Right lobe of liver (tissue), 6 donors: ENCODE measurements at places on chromosomes 12 and 14. TPM values are rescaled to one million over a fixed set of nuclear protein-coding genes. Genes with fewer than 3 reads are reported as not detected.

The LRRIQ1 gene
- total RNA-seq: 0.23 TPM

The GPR135 gene
- total RNA-seq: 2.5 TPM

DNA sequence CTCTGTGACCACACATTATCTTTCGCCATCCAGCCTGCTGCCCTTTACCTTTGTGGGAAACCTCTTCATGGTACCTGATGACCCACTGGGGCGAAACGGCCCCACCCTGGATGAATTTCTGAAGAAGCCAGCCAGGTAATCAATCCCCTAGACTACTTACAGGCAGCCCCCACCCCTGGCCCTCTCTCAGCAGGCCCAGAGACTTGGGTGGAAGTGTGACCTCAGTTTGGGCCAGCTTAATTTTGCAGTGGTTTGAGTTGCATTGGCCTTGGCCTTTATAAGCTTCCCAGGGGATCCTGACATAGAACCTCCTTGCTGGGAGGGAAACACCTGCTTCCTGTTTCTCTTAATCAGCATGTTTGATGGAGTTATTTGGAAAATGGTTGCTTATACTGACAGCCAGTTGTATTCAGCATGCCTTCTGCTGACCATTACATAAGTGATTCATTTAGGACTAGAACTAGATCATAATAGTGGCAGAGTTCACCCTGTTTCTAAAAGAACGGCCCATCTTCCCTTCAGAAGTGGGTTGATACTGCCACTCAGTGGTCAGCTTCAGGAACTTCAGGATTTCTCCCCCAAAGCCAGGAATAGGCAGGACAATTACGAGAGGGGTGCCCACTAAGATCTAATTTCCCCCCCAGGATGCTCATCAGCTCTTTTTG lies 6.1 kb downstream of the SDR39U1 start:
- peaks cover 12% of the 10 kb centered on the region for H3K4me1 ChIP-seq
- no peak for DNase-seq

- no peak overlapping the region for H3K4me3 ChIP-seq
- no peaks in the 10 kb centered on the region for H3K27me3 ChIP-seq
- DNase-seq: no peak
- H3K36me3 ChIP-seq: no peaks in the 10 kb centered on the region
- no peak overlapping the region for H3K27ac ChIP-seq
- H3K4me1 ChIP-seq: no peaks in the 10 kb centered on the region
Observed at GRCh38 chr14:50688875-50689274, 20.8 kb upstream of the SAV1 start.

DNA sequence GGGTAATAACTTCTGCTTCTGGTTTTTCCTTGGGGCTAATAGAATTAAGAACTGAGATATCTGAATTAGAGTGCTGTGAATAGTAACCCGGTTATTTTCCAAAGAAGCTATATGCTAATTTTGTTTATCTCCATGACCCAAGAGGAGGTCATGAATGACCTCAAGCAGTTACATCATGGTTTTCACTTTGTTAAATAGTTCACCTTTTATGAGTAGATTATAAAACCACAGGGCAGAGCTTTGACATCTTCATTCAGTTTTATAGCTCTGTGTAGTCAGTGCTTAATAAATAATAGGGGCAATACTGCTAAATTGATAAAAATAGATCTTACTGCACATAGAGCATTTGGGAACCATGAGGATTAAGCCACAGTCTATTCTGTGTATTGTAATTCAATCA lies 462.2 kb downstream of the LRIG3 start:
- no peaks in the 10 kb centered on the region for H3K36me3 ChIP-seq
- H3K4me3 ChIP-seq: no peak overlapping the region
- H3K27ac ChIP-seq: no peak overlapping the region
- no peak for DNase-seq
- no peaks in the 10 kb centered on the region for H3K27me3 ChIP-seq

DNA sequence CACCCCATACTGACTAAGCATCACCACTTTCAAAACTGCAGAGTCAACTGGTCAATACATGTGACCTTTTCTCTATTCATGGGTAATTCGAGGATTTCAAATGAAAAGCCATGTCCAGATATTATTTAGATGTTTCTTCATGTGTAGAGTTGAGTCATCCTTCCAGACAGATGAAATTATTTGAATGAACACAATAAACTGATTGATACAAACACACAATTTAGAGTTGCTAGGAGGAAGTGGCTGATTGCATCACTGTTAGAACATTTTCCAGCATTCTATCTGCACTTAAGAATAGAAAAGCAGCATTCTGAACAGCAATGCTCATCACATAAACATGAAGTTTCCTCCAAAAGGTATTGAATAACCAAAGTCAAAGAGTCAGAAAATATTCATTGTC lies 273.5 kb upstream of the SOX5 start:
- no peak overlapping the region for H3K4me3 ChIP-seq
- no peaks in the 10 kb centered on the region for H3K4me1 ChIP-seq
- no peaks in the 10 kb centered on the region for H3K36me3 ChIP-seq
- H3K27ac ChIP-seq: no peak overlapping the region

DNA sequence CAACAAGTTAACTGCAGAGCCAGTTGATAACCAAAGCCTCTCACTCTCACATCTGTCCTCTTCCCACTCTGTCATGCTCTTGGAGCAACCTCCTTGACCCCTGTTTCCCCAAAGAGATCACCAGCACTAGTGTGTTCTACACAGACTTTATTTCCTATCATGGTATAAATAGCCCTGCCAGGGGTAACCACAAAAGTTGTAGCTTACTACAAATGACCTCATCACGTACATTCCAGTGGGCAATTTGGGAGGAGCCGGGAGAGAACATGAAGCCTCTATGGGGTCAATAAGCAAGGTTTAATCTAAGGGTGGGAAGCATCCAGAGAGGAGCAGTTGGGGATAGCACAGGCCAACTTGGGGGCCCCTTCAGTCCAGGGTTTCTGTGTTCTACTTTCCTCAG lies 186.5 kb downstream of the KCNA5 start:
- DNase-seq: no peak
- H3K4me1 ChIP-seq: no peaks in the 10 kb centered on the region
- no peaks in the 10 kb centered on the region for H3K36me3 ChIP-seq
- no peak overlapping the region for H3K27ac ChIP-seq

DNA sequence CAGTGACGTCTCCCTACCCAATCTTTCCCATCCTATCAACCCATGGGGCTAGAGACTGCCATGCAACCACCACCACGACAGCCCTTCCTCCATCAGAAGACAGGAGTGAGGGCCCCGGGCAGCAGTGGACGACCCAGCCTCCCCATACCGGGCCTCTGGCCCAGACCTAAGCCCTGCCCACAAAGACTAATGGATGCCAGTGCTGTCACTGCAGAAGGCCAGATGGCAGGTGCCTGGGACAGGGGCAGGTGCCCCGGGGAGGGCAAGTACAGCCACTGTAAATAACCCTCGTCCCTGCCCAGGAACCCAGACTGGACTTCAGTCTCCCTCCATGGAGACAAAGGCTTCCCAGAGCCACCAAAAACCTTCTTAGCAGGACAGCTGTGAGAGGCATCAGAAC lies 20.3 kb upstream of the HSPB8 start:
- no peaks in the 10 kb centered on the region for H3K4me1 ChIP-seq
- H3K4me3 ChIP-seq: no peak overlapping the region
- no peaks in the 10 kb centered on the region for H3K27me3 ChIP-seq
- H3K27ac ChIP-seq: no peak overlapping the region
- no peaks in the 10 kb centered on the region for H3K36me3 ChIP-seq
- DNase-seq: no peak

DNA sequence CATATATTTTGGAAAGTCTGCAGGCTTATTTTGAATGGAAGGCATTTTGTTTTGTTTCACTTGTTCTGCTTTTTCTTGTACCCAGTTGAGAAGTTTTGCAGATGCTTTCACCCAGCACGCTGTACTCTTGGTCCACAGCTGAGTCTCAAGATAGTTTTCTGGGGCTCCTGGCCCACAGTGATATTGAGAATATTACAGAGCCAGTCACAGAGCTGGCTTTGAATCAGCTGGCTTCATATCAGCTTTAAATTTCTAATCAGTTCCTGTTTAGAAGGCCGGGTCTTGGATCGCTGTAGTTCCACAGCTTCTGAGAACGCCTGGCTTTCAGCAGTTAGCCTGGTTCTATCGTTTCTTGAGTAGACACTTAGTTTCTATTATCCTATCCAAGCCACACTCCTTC lies 32.5 kb upstream of the PARP11 start:
- H3K4me1 ChIP-seq: no peaks in the 10 kb centered on the region
- no peaks in the 10 kb centered on the region for H3K27me3 ChIP-seq
- H3K27ac ChIP-seq: no peak overlapping the region
- no peaks in the 10 kb centered on the region for H3K36me3 ChIP-seq
- DNase-seq: no peak
- no peak overlapping the region for H3K4me3 ChIP-seq

- H3K27me3 ChIP-seq: no peaks in the 10 kb centered on the region
- H3K4me3 ChIP-seq: no peak overlapping the region
- H3K4me1 ChIP-seq: no peaks in the 10 kb centered on the region
- H3K36me3 ChIP-seq: no peaks in the 10 kb centered on the region
- DNase-seq: no peak
Observed at GRCh38 chr12:19003987-19004619, 125.4 kb upstream of the PLEKHA5 start.
